ENCODE measurements at places on chromosomes 11 and 22.
A peak's percentile ranks its signal among the peaks of the same experiment; 100 is the strongest.

GRCh38 chr11:116881143-116881542, 43.7 kb upstream of the APOA1 start:
- DNase-seq: no peak

- no peak for DNase-seq
These were observed 35.3 kb downstream of the NEU3 start for GRCh38 chr11:75024068-75024449.

GRCh38 chr11:78347956-78348355, 69.7 kb downstream of the GAB2 start:
- no peak for DNase-seq

DNA sequence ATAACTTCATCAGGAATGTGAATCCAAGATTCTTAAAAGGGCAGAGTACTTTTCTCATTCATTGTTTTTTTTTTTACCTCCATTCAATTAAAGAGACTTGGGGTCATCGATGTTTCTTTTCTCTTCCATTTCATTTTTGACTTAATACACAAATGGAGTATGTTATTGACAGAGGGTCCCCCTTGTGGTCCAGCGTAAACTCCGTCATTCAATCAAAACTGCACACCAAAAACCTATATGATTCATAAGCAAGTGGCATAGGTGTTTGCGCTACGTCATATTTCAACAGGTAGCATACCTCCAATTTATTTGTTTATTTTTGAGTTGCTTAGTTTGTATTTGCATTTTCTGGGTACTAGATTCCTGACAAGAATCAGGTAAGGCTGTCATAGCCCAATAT, 12.7 kb upstream of the FOLH1 start:
- DNase-seq: no peak

GRCh38 chr11:115145324-115145723, 358.9 kb downstream of the CADM1 start:
- peak; percentile 74 for DNase-seq

GRCh38 chr11:2248242-2248641, 22.1 kb downstream of the ASCL2 start:
- DNase-seq: no peak

GRCh38 chr11:111843661-111844060, 27.7 kb downstream of the ALG9 start:
- no peak for DNase-seq
